ENCODE measurements at places on chromosomes 3 and 15. TPM values are rescaled to one million over a fixed set of nuclear protein-coding genes. Genes with fewer than 3 reads are reported as not detected.

Gene MYZAP
- total RNA-seq, result 15.2 TPM

Gene BFSP2
- not detected for total RNA-seq

Gene PPP1R2
- total RNA-seq, result 98.0 TPM

Gene CTDSPL
- total RNA-seq, result 28.0 TPM

Gene TMC3
- 2.7 TPM for total RNA-seq

Gene TMEM40
- 31.7 TPM for total RNA-seq

Gene RARB
- total RNA-seq, result 15.0 TPM

Gene CPLX3
- not detected for total RNA-seq

Gene NRROS
- total RNA-seq, result 5.4 TPM

GRCh38 chr15:51888593-51889195, 59.2 kb downstream of the TMOD3 start:
- H3K36me3 ChIP-seq, result peaks cover 10% of the 10 kb centered on the region
- H3K27ac ChIP-seq, result no peak overlapping the region
- peaks cover 14% of the 10 kb centered on the region for H3K4me1 ChIP-seq
- H3K4me3 ChIP-seq, result no peak overlapping the region
- no peak for DNase-seq

DNA sequence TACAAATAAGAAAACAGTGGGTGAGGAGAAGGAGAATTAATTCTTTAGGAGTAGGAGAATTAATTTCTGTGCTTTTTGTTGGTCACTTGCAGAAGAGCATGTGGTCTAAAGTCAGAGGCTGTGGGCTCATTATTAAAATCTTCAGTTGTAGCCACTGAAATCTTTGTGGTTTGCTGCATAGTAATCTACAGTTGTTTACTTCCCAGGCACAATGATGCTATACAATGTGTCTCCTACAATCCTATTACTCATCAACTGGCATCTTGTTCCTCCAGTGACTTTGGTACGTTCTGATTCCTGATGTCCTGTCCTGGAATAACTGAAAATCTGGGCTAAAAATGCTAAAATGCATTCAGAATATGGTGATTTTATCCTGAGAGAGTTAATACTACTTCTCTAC, 21.0 kb downstream of the IFT122 start:
- H3K36me3 ChIP-seq, result peaks cover 26% of the 10 kb centered on the region
- no peak for DNase-seq
- no peaks in the 10 kb centered on the region for H3K4me1 ChIP-seq
- no peak overlapping the region for H3K4me3 ChIP-seq
- H3K27ac ChIP-seq, result no peak overlapping the region
- H3K27me3 ChIP-seq, result no peaks in the 10 kb centered on the region

GRCh38 chr3:18657858-18658820, 233.0 kb upstream of the SATB1 start:
- no peak for DNase-seq
- no peaks in the 10 kb centered on the region for H3K36me3 ChIP-seq
- H3K4me1 ChIP-seq, result no peaks in the 10 kb centered on the region
- H3K27ac ChIP-seq, result no peak overlapping the region
- no peaks in the 10 kb centered on the region for H3K27me3 ChIP-seq

- no peak overlapping the region for H3K4me3 ChIP-seq
- no peak for DNase-seq
Observed at GRCh38 chr3:76908156-76908555, 131.7 kb upstream of the ROBO2 start.

DNA sequence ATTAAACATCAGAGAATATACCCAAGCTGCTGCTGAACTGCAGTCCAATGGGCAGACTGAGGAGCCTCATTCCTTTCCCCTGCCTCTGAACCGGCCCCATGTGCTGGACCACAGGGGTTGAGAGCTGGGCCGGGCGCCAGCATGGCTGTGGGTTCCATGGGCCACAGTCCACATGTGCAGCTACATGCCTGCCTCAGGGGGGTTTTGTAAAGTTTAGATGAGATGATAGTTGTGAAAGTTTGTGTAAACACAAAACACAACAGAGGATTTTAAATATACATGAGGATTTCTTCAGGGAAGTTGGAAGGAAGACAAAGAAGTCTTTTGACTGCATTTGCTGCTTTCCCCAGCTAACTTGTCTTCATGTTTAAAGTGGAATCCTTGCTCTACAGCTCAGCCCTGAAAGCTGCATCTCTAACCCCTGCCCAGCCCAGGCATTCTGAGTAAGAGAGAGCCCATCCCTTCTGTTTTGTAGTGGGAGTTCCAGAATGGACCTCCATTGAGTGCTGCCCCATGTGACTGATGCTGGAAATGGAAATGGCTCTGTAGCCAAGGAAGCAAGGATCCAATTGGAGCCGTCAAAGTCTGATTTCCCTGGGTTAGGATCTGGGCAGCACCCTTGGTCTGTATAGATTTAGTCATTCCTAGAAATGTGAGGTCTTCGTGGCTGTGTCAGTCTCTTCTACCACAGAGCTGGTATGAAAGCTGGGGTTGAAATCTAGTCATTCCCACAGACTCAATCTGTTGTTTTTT, 17.5 kb downstream of the SLC12A8 start:
- no peak overlapping the region for H3K27ac ChIP-seq
- no peak for DNase-seq
- no peaks in the 10 kb centered on the region for H3K36me3 ChIP-seq

GRCh38 chr3:25572336-25572735, 92.4 kb downstream of the TOP2B start:
- DNase-seq, result no peak
- no peak overlapping the region for H3K4me3 ChIP-seq
- no peak overlapping the region for H3K27ac ChIP-seq
- peaks cover 8% of the 10 kb centered on the region for H3K4me1 ChIP-seq
- no peaks in the 10 kb centered on the region for H3K27me3 ChIP-seq
- no peaks in the 10 kb centered on the region for H3K36me3 ChIP-seq

DNA sequence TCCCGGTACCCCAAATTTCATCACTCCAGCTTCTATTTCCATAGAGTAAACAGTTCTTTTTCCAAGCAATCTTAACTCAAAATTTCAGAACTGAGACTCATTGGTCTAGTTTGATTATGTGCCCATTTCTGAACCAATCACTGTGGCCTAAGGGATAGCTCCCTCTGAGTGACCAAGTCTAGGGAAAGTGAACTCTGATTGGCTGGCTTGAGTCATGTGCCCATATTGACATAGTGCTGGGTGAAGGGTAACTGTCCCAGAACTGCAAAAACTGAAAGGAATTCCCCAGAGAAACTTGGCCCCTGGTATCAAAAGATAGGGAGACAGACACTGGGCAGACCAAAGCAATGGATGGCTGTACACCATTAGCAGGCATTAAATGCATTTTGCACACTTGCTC, 171.2 kb upstream of the WNT5A start:
- no peaks in the 10 kb centered on the region for H3K36me3 ChIP-seq
- H3K4me3 ChIP-seq, result no peak overlapping the region
- DNase-seq, result no peak

DNA sequence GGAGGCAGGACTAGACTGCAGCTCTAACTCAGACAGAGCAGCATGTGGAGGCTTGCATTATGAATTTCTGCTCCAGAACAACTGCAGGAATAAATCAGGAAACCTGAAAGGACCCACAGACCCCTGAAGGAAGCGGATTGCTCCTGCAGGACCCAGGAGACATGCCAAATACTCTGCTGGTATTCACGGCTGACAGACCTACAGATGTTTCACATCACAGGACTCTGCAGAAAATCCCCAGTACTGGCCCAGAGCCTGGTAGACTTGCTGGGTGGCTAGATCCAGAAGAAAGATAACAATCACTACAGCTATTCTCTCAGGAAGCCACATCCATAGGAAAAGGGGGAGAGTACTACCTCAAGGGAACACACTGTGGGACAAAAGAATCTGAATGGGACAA, 942.1 kb downstream of the AGBL1 start:
- H3K36me3 ChIP-seq, result no peaks in the 10 kb centered on the region
- H3K4me1 ChIP-seq, result no peaks in the 10 kb centered on the region

GRCh38 chr15:101568309-101568708, 78.8 kb upstream of the PCSK6 start:
- DNase-seq, result no peak
- H3K27ac ChIP-seq, result no peak overlapping the region
- H3K27me3 ChIP-seq, result no peaks in the 10 kb centered on the region

Measured in vagina (tissue), 2 donors.